Cerebellar nuclear complex (tissue), 1 donor: ENCODE measurements at places on chromosomes 5 and 9.

DNA sequence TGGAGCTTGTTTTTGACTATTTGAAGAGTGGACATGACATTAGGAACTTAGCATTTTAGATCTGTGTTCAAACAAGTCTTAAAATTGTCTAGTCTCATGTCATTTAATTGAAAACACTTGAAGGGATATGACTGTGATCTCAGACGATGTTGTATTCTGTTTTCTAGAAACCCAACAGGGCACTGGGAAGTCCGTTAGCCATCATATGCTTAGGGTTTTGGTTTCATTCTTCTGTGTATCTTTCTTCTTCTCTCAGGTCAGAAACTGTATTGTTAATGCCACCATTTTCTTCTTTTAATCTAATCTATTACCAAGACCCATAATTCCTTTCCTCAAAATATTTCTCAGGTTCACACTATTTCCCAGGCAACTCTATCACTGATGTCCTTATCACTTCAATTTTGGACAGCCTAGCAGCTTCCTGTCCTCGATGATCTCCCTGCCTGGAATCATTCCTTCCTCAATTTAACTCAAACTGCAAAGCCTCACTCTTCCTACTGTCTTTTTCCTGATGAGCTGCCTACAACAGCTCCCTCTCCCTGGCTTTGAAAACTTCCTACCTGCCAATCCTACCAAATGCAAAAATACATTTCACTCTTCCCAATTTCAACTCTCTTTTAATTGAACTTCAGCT lies 77.7 kb downstream of the MEF2C start:
- DNase-seq: no peak

GRCh38 chr5:129541051-129541450 lies 81.0 kb downstream of the ADAMTS19 start:
- DNase-seq: no peak

DNA sequence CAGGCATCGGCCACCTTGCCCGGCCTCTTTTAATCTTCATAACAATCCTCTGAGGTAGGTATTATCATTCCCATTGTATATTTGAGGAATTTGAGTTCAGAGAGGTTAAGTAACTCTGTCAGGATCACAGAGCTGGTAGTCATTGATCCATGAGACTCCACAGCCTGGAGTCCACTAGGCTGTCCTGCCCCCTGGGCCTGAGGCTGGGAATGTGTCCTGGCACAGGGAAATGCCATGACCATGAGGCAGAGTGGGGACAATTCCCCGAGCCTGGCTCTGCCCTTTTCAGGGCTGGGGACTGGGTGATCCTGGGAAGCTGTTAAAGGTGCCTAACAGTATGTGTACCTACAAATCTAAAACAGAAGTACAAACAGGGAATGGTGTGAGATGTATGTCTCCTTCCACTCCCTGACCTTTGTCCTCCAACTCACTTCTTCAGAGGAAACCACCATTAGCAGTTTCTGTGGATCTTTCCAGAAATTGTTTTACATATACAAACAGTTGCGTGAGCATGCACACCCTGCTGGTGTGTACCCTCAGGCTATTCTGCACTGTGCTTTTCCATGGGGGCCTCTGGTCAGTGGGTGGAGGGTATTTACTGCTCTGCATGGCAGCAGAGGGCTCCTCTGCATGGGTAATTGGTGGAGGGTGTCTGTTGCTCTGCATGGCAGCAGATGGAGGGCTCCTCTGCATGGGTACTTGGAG lies 53.8 kb downstream of the NDST1 start:
- no peak for DNase-seq

DNA sequence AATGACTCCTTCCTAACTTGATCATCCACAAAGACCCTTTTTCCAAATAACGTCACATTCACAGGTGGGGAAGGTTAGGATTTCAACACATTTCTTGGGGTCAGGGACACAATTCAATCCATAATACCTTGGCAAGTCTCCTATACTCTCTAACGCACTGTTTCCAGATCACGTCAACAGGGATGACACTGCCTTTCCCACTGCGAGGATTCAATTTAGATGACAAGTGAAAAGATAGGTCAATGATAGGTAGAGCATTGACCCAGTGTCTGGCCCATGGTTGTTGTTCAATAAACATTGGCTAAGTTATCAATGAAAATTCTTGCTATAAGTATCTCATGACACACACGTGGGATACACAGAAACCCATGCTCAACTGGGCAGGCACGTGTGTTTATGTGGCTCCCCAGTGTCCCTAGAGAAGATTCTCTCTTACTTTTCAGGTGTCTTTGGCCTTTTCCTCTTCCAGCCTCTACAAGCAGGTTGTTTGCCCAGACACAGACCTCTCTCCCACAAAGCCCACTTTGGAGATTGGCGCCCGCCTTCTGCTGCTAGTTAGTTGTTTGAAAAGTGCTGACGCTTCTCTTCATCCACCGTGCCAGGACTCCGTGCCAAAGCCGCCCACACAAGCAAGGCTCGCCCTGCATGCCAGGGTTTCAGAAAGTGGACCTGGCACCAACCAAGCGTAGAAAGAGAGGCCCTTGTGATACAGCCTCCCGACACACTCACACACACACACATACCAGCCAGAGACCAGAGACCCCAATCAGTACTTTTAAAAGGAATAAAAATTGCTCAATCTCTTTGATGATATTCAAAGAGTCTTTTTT lies 594.5 kb downstream of the BNC2 start:
- DNase-seq: no peak

DNA sequence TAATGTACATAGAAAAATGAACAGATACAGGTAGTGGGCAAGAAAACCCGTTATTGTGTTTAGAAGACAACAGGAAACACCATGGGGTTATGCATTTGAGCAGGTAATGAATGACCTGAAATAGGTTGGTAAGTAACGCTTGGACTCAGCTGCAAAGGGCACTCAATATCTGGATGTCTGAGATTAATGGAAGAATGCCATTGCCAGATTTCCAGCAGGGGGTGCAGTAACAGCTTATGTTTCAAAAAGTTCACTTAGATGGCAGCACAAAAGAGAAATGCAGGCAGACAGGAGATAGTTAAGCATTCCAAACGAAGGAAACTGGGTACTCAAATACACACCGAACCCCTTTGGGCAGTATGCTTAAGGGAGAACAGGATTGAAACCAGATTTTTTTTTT lies 285.5 kb upstream of the VLDLR start:
- no peak for DNase-seq

DNA sequence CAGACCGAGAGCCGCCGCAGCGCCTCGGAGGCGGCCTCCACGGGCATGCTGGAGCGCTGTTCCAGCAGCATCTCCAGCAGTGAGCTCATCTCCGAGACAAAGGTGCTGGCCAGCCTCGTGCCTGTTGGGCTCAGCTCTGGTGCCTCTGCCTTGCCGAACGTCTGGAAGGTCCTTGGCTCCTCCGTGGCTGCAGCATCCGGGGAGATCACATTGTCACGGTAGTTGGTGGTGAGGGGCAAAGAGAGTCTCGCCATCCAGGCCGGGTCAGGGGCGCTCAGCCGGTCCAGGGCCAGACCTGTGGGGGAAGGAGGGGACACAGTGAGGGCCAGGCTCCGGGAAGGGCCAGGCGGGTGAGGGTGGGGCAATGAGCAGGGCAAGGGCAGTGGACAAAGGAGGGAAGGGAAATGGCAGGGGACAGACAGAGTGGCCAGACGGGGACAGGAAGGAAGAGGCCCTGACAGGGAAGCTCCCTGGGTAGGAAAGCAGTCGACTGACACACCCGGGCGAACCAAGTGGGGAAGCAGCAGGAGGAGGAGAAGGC lies 12.4 kb downstream of the PCDH12 start:
- DNase-seq: no peak

DNA sequence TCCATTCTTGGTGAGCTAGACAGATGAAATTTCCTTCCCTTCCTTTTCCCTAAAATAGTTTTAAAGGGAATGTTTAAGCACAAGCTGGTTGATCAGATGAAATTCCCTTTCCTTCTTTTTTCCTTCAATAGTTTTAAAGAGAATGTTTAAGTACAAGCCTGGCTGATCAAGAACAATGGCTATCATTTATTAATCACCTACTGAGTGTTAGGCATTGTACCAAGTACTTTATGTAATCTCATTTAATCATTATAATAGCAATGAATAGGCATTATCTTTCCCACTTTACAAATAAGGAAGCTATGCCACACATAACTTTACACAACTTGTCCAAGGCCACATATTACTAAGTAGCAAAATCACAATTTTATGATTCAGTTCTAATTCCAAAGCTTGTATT lies 152.0 kb upstream of the ACOT12 start:
- DNase-seq: no peak

GRCh38 chr9:124675261-124676158 lies 95.6 kb downstream of the NR6A1 start:
- DNase-seq: no peak

GRCh38 chr5:113034182-113034773 lies 57.7 kb downstream of the DCP2 start:
- DNase-seq: no peak

DNA sequence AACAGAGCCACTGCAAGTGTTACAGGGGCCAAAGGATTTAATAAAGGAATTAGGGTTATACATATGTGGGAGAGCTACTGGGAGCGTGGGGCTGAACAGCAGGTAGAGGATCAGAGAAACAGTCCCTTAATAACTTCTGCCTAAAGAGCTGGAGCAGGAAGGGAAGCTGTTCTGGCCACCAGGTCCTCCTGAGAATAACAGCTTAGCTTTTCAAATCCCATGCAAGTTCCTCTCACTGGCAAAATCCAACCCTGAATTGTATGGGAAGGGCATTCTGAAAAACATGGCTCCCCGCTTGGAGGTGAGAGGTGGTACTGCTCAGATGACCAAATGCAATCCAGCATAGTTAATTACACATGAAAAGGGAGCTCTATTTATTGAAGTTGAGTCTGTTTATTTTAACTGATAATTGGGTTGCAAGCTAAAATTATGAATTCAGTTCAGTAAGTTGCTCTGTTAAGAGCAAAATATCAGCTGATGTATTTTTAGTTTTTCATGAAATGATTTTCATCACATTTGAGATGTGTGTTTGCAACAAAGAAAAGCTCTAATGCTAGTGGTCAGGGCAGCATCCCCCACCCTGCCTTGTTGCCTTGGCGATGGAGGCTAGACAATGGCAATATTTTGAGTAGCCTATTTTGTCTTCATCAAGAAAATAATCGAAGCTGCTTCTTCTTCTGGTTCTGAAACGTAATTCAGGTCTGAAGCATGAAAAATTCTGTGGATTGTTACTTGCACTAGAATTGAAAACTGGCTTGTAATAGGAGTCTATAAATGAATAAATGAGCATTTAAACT lies 58.4 kb upstream of the SH3GL2 start:
- no peak for DNase-seq

GRCh38 chr5:52786949-52787599 lies 642 bp upstream of the ITGA1 start:
- no peak for DNase-seq

DNA sequence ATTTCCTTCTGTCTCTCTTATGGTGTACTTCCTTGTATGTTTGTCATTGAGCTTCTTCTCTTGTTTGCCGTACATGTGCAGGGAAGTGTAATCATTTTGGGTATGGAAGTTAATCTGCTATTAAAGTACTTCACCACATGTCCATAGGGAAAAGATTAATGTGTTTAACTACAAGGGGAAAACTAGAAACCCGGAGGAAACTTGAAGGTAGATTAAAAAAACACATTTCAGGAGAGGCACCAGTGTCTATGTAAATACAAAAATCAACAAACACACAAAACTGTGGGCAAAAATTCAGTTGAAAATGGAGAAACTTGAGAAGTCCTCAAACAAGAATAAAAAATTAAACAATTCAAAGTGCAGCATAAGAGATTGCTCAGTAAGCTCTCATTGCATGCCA lies 166.4 kb downstream of the PBX3 start:
- DNase-seq: no peak

- no peak for DNase-seq
Observed at GRCh38 chr9:117706421-117707116, 2.4 kb downstream of the TLR4 start.

GRCh38 chr9:101409079-101409477 lies 10.4 kb downstream of the ZNF189 start:
- no peak for DNase-seq

GRCh38 chr9:130741831-130742449 lies 48.4 kb downstream of the EXOSC2 start:
- DNase-seq: no peak

DNA sequence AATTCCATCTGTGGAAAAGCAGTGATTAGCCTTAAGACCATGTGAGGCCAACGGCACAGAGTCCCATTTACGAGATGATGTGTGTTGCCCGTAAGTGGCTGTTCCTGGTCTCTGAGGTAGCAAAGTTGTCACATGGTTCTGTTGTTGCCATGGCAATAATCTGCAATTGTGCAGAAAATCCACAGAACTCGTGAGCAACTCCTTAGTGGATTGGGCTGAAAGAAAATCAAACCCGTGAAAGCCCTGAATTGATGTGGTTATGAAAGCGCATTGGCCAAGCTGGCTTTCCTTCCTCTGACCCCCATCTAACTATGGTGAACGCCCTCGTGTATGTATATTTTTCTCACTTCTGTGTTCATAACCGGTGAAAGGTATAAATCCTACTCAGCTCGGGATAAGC lies 614.7 kb downstream of the EBF1 start:
- no peak for DNase-seq
